Inflammatory macrophage treated with lipopolysaccharide for 1 hour (primary cell): ENCODE measurements at places on chromosomes 5 and 9.

- peak; percentile 37 for DNase-seq
Measured at GRCh38 chr9:124270504-124271335, 13.0 kb downstream of the NEK6 start.

DNA sequence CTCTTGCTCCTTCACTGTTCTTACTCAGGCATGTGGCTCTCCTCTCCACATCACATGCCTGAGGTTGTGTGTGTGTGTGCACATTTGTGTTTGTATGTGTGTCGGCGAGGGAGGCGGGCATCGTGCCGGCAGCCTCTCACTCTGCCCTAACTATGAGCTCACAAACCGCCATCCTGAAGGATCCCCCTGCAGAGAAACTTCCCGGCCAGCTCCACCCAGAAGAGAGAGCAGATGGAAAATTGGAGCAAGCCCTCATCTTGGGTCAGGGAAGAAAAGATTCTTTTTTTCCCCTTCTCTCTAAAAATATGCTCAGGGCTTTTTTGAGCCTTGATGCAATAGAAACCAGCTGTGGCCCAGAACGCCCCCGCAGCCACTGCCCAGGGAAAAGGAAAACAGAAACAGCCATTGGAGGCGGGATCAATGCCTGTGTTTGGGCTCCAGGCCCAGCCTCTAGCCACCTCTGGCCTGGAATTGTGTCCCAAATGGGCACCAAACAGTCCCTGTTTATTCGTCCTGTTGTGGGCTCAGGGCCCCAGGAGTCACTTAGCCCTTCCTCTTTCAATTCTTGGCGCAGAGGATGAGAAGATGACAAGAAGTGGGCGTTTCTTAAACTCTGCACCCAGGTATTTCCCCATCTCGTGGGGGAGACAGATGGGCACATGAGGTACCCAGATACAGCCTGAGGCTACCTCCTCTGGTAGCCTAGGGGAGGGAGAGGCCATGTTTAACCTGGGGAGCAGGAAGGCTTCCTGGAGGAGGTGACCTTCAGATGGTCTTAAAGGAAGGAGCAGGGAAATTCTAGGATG is 151.5 kb downstream of the RGS3 start:
- peak; percentile 78 for DNase-seq

GRCh38 chr9:121399883-121400607 is 30.0 kb upstream of the STOM start:
- peak; percentile 58 for DNase-seq

- no peak for DNase-seq
Measured at GRCh38 chr5:156147944-156148285, 179.0 kb upstream of the SGCD start.

DNA sequence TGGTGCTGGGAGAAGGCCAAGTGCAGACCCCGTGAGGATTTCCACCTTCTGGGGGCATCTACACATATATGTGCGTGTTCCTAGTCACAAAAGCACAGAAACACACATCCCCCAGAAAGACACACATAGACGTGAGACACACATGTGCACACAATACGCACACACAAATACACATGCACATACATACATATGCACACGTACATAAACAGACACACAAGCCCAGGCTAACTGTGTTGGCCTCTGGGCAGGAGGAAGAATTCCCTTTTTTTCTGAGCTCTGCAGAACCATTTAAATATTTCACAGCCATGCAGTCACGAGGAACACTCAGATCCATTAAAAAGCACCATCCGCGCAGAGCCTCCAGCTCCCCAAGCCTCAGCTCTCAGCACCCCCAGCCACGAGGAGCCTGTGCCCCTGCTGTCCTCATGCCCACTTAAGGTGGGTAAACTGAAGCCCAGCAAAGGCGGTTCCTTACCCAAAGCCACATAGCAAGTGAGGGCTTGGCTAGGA is 5.3 kb downstream of the NINJ1 start:
- DNase-seq = no peak

- peak; percentile 59 for DNase-seq
Measured at GRCh38 chr9:75120686-75121085, 32.4 kb downstream of the OSTF1 start.

- DNase-seq = no peak
Measured at GRCh38 chr5:372996-373709, 51.6 kb downstream of the AHRR start.

DNA sequence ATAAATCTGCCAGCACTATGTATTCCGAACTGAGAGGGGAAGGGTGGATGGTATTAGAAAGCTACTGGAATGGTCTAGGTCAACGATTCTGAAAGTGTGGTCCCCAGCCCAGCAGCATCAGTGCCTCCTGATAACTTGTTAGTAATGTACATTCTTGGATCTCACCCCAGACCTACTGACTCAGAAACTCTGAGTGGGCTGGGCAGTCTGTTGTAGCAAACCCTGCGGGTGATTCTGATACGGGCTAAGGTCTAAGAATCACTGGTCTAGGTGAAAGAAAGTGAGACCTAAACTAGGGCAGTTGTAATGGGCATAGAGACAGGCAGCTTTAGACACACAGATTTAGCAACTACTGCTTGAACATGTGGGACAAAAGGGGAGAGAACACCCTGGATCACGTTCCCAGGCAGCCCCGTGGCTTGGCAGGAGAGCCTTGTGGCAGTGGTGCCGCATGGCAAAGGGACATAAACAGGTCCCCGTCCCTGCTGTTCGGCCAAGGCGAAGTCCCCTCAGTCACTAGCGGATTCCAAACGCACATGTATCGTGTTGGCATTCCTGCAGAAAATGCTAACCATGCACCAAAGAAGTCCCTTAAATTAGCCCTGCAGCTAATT is 216.3 kb downstream of the TTLL11 start:
- no peak for DNase-seq

DNA sequence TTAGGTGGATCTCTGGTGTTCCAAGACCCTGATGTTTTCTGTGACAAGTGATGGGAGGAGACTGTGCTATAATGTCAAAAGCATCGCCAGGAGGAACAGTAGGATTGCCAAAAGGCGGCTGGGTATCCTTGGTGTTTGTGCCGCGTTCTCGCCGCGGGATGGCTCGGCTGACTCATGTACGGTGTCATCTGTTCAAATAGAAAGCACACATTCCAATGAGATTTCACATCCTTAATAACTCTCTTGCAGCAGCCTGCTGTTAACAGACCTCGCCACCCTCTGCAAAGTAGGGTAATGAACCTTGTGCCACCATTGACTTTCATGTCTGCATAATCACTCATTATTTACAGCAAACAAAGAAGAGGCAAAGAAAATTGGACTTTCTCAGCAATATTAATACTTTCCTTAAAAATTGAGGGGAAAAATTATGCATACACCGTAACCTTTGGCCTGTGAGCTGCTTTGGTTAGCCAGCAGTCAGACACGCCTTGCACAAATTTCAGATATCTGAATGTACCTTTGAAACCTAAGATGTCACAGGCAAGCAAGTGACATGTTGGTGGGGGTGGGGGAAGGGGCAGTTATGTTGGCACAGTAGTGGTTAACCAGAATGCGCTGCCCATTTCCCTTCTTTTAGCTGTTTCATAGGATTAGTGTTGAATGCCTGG is 289.4 kb downstream of the EFNA5 start:
- no peak for DNase-seq

- no peak for DNase-seq
Measured at GRCh38 chr5:138138949-138139780, at the start of gene NME5. Gene NME5 (minus strand): TSS chr5:138139428. CDS start chr5:138138780, 648 bp downstream.

DNA sequence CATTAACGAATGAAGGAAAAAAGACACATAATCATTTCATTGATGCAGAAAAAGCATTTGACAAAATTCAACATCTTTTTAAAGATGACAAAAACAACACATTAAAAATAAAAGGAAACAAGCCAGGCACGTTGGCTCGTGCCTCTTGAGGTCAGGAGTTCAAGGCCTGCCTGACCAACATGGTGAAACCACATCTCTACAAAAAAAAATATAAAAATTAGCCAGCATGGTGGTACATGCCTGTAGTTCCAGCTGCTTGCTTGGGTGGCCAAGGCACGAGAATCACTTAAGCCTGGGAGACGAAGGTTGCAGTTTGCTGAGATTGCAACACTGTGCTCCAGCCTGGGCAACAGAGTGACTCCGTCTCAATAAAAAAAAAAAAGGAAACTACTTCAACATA is 77.0 kb downstream of the ERCC6L2 start:
- no peak for DNase-seq

GRCh38 chr5:54454602-54455001 is 897 bp upstream of the HSPB3 start:
- no peak for DNase-seq

DNA sequence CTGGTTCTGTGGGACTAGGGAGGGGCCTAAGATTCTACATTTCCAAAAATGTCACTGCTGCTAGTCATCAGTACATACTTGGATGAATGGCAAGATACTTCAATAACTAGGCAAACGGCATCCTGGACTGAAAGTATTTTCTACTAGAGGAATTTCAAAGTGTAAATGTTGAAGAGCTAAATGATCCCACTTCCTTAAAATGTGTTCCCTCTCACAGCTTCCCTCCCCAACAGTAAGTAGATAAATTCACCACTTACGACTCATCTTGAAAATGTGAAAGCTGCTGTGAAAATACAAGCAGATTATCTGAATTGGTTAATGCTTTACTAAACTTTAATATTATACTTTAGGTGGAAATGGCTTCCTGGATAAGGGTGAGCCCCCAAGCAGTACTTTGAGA is 1571.5 kb upstream of the WWC1 start:
- no peak for DNase-seq

- peak; percentile 22 for DNase-seq
Measured at GRCh38 chr9:128254855-128255759, 20.7 kb downstream of the GOLGA2 start.

DNA sequence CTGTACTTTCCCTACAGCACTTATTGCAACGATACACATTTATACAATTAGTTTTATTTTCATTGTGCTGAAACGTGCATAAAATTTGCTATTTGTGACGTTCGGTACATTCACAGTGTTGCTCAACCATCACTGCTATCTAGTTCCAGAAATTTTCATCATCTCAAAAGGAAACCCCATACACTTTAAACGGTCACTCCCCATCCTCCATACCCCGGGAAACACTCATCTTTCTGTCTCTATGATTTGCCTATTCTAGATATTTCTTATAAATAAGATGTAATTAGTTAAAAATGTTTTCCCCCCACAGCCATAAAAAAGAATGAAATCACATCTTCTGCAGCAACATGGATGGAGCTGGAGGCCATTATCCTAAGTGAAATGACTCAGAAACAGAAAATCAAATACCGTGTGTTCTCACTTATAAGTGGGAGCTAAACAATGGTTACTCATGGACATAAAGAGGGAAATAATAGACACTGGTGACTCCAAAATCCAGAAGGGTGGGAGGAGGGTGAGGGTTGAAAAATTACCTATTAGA is 40.2 kb upstream of the TEX48 start:
- peak; percentile 3 for DNase-seq

- no peak for DNase-seq
Measured at GRCh38 chr5:153671653-153672346, 181.3 kb downstream of the GRIA1 start.

GRCh38 chr5:82163452-82164175 is 114.5 kb downstream of the RPS23 start:
- DNase-seq = no peak

DNA sequence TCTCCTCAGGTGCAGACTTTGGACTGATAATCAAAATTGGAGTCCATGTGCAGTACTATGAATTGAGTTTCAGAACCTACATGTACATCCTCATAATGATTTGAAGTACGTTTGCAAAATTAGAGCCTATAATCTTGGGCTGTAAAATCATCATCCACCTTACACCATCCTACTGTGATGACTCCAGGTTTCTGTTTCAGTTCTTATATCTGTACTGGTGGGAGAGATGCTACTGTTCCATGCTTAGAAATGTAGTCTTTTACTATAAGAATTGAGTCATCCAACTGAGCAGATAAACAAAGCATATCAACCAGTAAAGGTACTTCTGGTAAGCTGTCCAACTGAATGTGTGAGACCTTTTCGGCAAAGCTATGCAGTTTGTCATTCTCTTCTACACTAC is 586.3 kb upstream of the FAM174A start:
- no peak for DNase-seq

GRCh38 chr9:72441848-72442607 is 77.0 kb upstream of the ZFAND5 start:
- DNase-seq = no peak

GRCh38 chr5:142386137-142387023 is 61.6 kb upstream of the SPRY4 start:
- DNase-seq = peak; percentile 19

GRCh38 chr5:16459451-16459850 is 6.1 kb downstream of the ZNF622 start:
- no peak for DNase-seq

DNA sequence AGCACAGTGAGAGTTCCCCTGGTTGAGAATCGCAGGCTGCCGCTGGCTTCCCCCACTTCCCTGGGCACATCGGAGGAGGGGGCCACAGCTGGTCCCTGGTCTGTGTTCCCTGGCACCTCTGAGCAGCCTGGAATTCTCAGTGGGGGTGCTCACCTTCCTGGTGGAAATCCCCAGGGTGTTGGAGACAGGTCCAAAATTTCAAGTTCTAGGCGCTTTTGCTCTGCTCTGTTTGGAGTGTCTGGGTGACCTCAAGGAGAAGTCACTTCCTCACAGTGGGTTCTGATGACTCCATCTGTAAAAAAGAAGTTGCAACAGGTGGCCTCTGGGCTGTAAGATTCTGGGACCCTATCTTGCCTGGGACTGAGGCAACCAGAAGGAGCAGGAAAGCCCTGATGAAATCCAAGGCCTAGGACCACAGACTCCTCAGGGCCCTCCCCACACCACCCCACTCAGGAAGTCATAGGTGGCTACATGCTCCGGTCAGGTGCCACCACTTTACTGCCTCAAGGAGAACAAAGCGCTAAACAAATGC is at the start of gene TRAF1:
TRAF1 (minus strand) TSS at position 400 of the 532 bp plus-strand sequence. CDS start 721 bp downstream, outside the sequence.
- DNase-seq = peak; percentile 95

DNA sequence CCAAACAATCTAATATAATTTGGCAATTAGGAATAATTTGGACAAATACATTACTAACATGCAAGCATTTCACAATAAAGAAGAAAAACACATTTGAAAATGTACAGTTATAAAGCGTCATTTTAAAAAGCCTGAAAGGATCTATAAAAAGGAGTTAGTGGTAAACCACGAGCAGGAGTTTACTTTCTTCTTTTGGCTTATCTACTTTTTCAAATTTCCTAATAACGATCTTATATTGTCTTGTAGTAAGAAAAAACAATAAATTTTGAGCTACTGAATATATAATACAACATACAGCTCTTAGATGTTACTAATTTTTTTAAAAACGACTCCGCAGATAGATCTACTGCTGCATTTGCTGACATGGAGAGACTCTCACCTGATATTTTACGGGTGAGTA is 79.9 kb downstream of the SMIM23 start:
- DNase-seq = no peak

DNA sequence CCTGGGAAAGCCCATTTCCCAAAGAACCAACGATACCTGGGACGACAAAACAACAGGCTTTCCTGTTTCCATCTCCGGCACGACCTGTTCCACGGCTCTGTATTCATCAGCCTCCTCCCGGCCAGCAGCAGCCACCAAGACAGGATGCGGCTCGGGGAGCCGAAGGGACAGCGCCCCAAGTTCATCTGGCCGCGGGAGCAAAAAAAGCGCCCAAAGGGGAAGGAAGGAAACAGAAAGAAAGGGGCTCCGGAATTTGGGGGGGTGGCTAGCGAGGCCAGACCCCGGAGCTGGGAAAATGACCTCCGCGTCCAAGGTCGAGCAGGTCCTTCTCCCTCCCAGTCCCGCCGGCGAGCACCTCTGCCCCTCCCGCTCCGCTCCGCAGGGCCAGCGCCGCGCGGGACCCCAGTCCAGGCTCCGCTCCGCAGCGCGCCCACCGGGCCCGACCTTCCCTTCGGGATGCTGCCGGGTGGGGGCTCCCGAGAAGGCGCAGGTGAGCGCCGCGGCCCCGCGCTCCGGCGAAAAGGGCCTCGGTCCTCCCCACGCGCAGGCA is 608 bp downstream of the ELOVL7 start:
- DNase-seq = no peak
